ENCODE measurements at places on chromosomes 3 and 15.

GRCh38 chr3:98188545-98188944 lies 22.0 kb downstream of the OR5H15 start:
- DNase-seq = no peak

DNA sequence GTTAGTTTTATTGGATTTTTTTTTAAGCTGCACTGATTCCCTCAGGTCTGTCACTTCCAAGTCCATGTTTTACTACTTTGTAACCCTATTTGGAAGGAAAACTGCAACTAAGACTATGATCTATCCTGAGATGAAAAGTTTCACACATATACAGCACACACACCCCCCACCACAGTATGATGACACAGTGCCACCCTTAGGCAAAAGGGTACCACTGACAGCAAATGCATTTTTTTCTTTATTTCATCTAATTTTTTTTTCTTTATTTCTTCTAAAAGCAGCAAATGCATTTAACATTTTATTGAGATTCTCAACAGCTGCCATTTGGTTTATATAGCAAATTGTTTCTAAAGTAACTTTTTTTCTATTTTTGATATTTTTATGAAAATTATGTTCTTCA lies 21.2 kb downstream of the NGRN start:
- DNase-seq = no peak

DNA sequence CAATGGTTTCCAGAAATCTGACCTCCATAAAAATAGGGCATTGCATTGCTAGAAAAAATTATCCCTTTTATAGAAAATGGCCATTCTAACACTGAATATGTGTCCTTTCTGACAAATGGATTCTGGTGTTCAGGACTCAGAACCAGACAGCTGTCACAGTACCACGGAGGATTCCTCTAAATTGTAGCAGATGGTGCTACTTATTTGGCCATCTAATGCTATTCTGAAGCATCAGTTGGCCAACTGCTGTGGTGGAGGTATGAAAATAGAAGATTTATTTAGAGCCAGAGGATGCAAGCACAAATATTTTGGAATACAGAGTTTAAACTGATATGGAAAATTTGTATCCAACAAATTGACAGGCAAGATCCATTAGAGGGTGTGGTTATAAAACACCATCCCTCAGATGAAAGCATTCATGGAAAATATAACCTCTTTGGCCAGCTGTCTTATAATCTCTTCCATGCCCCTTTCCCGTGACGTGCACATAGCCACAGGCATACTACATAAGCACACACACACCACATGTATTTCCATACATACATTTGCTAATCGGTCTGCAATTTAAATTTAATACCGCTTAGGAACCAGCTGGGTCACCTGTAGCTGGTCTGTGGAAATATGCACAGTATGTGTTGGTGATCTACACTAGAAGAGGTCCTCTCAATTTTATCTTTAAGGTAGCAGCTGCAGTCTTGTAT lies 302.7 kb upstream of the KCNMB2 start:
- no peak for DNase-seq

- DNase-seq = no peak
Measured at GRCh38 chr15:26421065-26421464, 351.8 kb downstream of the GABRB3 start.

DNA sequence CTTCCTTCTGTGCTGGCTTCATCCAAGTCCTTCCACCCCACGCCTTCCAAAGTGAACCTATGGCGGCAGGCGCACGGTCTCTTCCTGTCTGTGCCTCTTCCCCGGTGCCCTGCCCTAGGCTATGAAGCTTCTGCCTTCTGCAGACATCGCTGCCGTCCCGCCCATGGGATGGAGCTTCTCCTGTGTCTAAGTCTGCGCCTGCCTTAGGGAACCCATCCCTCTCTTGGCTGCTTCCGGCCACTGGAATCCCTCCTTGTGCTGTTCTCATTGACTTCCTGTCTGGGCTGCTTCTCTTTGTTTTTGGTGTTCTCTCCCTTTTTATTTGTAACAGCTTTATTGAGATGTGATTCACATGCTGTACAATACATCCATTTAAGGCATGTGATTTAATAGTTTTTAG lies 17.2 kb downstream of the CHCHD6 start:
- no peak for DNase-seq

DNA sequence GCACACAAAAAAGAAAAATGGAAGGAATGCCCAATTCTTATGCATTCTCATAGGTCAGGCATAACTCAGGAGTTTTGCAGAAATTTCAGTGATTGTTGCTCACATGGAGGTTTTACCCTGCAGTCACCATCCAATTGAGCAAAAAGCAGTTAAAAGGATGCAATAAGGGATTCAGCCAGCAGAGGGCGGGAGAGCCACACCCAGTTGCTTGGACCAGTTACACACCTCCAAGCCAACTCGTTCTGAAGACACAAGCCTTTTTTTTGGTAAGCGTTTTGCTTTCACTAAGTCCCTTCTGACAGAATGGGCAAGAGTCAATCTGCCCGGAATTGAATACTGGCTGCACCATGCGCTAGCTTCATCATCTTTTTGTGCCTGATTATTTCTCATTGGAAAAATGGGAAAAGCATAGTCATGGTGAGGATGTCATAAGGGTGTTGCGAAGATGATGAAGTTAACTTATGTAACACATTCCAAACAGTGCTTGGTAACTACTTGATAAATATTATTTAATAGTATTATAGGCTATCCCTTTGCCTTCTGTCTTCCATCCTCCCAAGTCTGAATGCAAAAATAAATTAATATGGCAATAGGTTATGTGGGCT lies 154.4 kb upstream of the SGO1 start:
- DNase-seq = peak; percentile 67

DNA sequence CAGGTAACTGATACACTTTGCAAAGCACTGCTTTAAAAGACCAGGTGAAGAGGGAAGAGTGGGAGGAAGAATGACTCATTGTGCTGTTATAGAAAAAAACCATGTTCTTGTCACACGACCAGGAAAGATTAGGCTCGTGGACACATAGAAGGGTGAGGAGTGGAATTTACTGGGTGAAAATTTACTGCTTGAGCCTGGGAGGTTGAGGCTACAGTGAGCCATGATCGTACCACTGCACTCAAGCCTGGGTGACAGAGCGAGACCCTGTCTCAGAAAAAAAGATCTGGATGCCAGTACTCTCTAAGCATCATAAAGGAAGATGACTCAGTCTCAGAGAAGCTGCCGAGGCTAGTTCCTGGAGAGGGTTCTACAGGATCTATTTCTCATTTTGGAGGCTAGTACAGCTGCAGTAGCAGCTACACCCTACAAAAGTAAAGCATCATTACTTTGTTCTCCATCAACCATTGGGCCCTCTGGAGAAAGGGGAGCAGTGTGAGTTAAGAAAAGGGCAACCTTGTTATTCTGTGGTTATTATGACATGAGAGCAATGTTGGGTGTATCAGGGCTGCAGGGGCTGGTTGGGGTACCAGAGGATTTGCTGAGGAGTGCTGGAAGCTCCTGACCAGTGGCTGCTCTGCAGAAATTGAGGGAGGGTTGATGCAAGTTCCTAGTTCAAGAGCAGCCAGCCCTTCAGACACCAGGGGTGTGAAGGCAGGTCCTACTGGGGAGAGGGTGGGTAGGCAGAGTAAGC lies 75.4 kb downstream of the CMTM8 start:
- DNase-seq = no peak

DNA sequence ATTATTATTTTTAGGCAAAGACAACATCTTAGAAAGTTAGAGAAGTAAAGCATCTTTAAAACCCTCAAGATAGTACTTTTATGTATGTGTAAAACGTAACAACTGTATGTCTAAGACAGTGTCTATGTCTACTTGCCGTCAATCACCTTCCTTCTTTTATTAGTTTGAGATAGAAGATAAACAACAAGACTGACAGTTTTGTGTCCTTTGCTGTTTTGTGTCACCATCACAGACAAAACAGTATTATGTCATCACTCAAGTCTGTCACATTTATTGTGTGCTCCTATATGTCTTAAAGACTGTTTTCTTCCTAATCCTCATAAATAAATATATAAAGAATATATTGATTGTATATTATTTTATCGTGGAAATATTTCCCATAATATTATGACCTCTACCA lies 908.3 kb downstream of the CADM2 start:
- DNase-seq = no peak

GRCh38 chr3:65786890-65787289 lies 251.8 kb downstream of the MAGI1 start:
- DNase-seq = no peak

- no peak for DNase-seq
Measured at GRCh38 chr3:9915254-9916141, 1.4 kb upstream of the IL17RC start.

DNA sequence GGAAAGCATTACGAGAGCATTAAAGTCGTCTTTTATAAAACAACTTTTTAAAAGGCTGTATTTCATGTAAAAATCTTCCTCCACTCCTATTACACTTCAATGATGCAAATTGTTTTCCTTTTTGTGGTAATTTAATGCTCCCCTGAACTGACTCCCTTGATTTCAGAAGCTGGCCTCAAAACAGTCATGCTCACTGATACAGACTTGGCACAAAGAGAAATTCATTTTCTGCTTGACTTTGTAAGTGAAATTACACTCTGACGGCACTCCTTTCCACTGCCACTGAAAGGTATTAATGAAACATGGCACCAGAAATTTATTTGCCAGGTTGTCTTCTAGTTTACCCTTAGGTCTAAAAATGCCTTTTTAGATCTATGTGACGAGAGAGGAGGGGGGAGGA lies 215.5 kb downstream of the LRRC3B start:
- no peak for DNase-seq

GRCh38 chr15:56254265-56254664 lies 10.6 kb upstream of the RFX7 start:
- no peak for DNase-seq

DNA sequence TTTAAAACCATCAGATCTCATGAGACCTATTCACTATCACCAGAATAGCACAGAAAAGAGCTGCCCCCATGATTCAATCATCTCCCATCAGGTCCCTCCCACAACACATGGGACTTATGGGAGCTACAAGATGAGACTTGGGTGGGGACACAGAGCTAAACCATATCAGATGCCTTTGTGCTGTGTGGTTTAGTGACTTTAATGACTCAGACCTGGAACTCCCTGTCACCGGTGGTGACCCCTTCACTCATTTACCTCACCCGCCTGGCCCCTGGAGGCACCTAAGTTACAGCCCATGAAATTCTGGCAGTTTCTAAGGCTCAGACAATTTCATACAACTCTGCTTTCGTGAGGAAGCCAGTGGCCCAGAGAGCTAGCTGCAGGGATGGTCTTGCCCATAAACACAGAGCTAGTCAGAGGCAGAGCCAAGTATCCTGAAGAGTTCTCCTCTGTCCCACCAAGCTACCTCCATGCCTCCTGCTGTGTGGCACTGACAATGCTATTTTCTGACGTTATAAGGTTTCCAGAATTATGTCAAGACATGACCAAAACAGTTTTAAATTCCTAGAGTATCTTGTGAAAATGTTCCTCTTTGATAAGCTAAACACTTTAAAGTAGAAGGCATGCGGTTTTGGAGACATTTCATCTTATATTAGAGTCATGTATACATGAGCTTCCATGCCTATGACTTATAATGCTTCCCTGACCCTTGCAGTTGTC lies 231.1 kb upstream of the IL12A start:
- DNase-seq = no peak

GRCh38 chr15:40927873-40928806 lies 1.0 kb upstream of the DLL4 start:
- no peak for DNase-seq

- no peak for DNase-seq
Measured at GRCh38 chr3:12363397-12364195, 74.7 kb downstream of the PPARG start.

- no peak for DNase-seq
Measured at GRCh38 chr3:60095516-60095915, 1045.7 kb upstream of the CFAP20DC start.

DNA sequence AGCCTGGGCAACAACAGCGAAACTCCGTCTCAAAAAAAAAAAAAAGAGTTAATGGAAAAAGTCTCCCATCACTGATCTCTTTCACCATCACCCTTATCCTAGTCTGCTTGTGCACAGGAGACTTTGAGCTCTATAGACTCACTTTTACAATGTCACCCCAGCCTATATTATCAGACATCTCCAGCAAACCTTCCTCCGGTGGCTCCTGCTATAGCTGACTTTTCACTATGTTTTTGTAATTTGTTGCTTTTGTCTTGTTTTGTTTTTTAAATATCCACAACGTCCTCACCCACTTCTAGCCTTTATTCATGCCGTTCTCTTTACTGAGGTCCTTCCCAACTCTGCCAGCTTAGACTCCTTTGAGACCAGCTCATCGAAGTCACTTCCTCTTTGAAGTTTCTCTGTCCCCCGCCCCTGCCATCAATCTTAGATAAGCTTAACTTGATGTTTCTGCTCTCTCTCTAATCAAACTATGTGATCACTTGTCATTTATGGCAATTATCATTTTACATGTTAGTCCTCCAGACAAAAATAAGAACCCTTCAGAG lies 82.7 kb upstream of the CHD2 start:
- no peak for DNase-seq

GRCh38 chr3:182937293-182938051 lies 42.9 kb downstream of the DCUN1D1 start:
- DNase-seq = no peak

GRCh38 chr15:63764124-63764803 lies 69.5 kb downstream of the HERC1 start:
- DNase-seq = no peak

DNA sequence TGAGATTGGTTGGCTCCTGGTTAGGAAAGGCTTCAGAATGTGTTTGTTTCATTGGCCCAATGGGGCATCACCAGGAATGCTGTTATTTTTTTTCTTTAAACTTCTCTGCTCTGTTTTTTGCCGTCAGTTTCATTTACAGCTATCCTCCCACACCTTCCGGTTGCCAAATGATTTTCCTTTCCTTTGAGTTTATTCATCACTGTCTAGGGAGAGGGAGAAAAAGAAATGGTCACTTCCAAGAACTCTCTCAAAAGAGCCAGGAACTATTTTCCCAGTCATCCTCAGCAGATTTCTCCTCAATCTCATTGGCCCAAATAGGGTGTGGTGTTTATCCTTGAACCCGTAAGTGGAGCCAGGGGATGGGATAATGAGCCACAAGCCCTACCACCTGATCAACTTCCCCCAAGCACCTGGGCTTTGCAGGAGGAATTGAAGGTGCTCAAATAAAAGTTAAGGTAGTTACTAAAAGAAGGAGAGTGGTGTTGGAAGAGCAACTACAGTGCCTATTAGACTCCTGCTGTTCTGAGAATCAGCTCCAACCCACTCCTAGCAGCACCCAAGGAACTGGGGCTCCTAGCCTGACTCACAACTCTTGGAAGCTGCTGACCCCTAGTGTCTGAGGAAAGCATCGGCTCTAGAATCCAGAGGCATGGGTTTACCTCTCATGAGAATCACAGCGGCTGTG lies 183.8 kb upstream of the IL12A start:
- no peak for DNase-seq

DNA sequence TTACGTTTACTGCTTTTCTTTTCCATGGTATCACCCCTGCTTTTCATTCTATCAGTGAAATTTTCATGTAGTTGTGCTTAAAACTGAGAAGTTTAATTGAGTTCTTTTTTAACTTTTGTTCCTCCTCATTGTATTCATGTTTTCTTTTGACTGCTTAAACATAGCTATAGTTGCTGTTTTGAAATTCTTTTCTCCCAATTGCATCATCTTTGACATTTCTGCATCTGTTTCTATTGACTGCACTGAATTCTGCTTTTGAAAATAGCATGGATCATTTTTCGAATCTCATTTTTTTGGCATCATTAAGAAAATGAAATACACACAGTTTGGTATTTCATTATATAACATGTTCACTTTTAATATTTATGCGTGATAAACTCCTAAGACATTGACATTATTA lies 694.9 kb downstream of the MECOM start:
- DNase-seq = no peak

GRCh38 chr15:72809329-72809728 lies 25.8 kb upstream of the ADPGK start:
- DNase-seq = no peak

GRCh38 chr3:174253940-174254339 lies 605.2 kb upstream of the NAALADL2 start:
- DNase-seq = no peak

All from T-helper 2 cell (primary cell).